ENCODE measurements at places on chromosomes 4 and X.
A peak's percentile ranks its signal among the peaks of the same experiment; 100 is the strongest.

- peak; percentile 87 for DNase-seq
- H3K27ac ChIP-seq: no peak overlapping the region
- H3K36me3 ChIP-seq: no peaks in the 10 kb centered on the region
- H3K4me3 ChIP-seq: peak overlapping the region; percentile 78
These were observed 112.7 kb downstream of the DHX15 start for GRCh38 chr4:24471486-24472160.

GRCh38 chr4:153093396-153093795 is 110.8 kb upstream of the TRIM2 start:
- H3K36me3 ChIP-seq: no peaks in the 10 kb centered on the region
- no peak for DNase-seq
- no peaks in the 10 kb centered on the region for H3K4me1 ChIP-seq
- no peak overlapping the region for H3K27ac ChIP-seq

GRCh38 chrX:14554131-14554715 is 24.9 kb downstream of the GLRA2 start:
- H3K27ac ChIP-seq: no peak overlapping the region
- no peaks in the 10 kb centered on the region for H3K4me1 ChIP-seq
- H3K4me3 ChIP-seq: no peak overlapping the region
- DNase-seq: no peak

DNA sequence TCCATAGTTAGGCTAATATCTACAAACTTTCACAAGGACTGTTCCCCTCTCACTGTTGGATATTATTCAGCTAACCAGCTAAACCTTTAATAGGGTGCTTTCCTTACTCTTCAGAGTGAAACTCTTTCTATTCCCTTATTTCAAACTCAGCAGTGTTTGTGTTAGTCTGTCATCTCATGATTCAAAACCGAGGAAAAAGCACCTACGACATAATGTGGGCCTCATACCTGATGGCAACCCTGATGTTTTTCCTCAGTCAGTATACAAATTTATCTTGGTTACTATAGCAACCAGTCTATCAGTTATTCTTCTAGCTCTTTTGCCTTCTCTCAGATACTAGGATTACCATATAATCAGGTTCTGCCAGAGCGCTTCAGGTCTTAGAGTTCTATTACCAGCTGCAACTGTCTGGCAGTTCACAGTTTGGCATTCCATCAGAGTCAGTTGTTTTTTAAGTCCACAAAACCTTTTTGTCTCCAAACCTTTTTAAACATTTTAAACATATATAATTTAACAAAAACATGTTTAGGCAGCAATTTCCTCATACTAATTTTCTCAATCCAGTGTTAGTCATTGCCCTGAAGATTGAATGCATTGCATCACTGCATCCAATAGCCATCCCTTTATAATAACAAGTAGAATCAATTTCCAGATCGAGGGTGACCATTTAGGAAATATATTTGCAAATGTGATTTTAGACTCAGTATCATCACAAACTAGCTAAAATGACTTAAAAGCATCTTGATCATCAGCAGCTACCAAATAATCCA is 7.4 kb downstream of the WDR44 start:
- H3K36me3 ChIP-seq: no peaks in the 10 kb centered on the region
- H3K4me1 ChIP-seq: peaks cover 4% of the 10 kb centered on the region
- H3K27ac ChIP-seq: peak overlapping the region; percentile 47

DNA sequence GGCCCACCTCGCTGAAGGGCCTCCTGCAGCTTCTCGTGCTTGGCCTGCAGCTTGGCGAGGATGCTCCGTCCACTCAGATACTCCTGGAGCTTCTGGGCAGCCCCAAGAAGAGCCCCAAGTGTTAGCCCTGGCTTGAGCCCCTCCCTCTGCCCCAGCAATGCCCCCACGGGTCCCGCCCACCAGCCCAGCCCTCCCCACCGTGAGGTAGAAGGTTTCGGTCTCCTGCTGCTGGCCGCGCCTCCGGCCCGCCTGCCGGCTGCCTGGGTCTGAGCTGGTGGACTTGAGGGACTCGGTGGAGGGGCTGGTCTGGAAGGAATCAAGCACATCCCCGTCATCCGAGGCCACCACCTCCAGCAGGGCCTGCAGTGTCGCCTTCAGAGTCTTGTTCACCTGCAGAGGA is 8.7 kb downstream of the AVPR2 start:
- H3K36me3 ChIP-seq: no peaks in the 10 kb centered on the region
- H3K4me1 ChIP-seq: no peaks in the 10 kb centered on the region
- DNase-seq: peak; percentile 44
- no peak overlapping the region for H3K27ac ChIP-seq
- no peaks in the 10 kb centered on the region for H3K27me3 ChIP-seq

DNA sequence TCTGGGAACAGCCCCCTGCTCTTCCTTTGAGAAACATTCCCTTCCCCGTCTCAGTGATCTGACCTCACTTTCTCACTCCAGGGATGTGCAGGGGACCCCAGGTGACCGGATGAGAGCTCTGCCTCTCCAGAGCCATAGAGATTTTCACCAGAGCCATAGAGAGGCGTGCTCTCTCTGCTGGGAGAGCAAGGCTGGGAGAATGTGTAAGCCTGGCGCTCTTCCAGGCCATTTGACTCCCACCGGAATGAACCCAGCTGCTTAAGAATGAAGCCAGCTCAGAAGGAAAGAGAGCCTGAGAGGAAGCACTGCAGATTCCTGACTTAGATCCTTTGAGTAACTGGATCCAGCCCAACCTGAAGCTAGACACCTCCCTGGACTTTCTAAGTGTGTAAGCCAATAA is 106.4 kb downstream of the DHX15 start:
- DNase-seq: peak; percentile 70
- H3K4me3 ChIP-seq: no peak overlapping the region
- no peaks in the 10 kb centered on the region for H3K36me3 ChIP-seq
- no peak overlapping the region for H3K27ac ChIP-seq
- peaks cover 6% of the 10 kb centered on the region for H3K27me3 ChIP-seq

GRCh38 chr4:142238589-142238988 is 602.2 kb downstream of the IL15 start:
- peaks cover 16% of the 10 kb centered on the region for H3K27me3 ChIP-seq
- H3K4me3 ChIP-seq: no peak overlapping the region
- no peaks in the 10 kb centered on the region for H3K36me3 ChIP-seq
- no peak overlapping the region for H3K27ac ChIP-seq
- no peak for DNase-seq

DNA sequence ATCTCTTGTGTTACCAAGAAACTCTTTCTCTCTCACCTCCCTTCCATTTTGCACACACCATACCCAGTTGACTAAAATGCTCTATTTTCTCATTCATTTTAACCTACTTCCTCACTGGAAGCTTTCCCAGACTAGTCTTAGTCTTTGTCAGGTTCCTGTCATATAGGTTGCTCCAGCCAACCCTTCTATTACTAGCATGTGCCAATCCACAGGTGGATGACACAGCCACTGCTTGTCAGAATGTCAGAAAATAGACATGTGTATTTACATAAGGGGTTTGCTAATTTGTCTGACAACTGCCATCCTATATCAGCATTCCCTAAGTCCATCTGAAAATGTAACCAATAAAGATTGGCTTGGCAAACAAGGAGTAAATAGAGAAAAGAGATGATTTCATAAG is 239.2 kb upstream of the SMIM31 start:
- no peaks in the 10 kb centered on the region for H3K36me3 ChIP-seq
- no peaks in the 10 kb centered on the region for H3K27me3 ChIP-seq

All from endodermal cell (in vitro differentiated cells).